Astrocyte of the hippocampus (primary cell): ENCODE measurements at places on chromosomes 2 and 18.

DNA sequence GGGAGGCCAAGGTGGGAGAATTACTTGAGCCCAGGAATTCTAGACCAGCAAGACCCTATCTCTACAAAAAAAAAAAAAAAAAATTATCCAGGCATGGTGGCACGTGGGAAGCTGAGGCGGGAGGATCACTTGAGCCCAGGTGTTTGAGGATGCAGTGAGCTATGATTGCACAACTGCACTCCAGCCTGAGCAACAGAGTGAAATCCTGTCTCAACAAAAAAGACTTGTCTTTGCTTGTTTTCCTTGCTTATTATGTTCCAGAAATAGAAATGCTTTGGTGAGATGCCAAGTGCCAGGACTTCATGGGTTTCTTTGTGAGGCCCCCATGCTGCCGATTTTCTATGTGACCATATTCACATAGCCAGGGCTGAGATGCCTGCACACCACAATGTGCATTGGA is 9.0 kb downstream of the DCDC2C start:
- no peak for DNase-seq

GRCh38 chr2:170139276-170139967 is 38.5 kb upstream of the MYO3B start:
- DNase-seq, result no peak

DNA sequence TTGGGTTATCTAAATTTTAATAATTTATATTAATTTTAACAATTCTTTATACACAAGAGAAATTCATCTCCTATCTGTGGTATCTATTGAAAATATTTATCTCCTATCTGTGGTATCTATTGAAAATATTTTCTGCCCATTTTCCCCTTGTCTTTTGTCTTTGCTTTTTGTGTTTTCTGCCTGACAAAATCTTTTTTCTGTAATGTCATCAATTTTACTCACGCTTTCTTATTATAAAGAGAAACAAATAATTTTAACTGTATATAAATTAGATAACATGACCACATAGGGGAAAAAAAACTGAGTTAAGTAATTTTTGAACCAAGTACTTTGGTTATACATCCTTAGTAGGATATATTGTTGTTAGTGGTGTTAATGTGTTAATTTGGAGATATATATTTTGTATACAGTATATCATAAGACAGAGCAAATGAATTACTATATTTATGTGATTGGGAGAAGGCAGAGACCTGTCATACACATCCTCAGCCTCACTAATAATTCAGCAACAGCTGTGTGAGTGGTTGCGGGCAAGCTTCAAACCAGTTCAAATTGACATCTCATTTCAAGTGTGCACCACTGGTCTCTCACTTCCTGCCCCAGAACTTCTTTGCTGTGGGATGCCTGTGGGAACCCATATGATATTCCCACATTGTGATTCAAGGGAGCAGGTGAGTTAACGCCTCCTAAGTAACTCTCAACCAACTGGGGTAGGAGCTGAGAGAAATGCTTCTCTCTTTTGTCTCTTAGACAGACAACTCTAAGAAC is 292.4 kb downstream of the SP3 start:
- no peak for DNase-seq

DNA sequence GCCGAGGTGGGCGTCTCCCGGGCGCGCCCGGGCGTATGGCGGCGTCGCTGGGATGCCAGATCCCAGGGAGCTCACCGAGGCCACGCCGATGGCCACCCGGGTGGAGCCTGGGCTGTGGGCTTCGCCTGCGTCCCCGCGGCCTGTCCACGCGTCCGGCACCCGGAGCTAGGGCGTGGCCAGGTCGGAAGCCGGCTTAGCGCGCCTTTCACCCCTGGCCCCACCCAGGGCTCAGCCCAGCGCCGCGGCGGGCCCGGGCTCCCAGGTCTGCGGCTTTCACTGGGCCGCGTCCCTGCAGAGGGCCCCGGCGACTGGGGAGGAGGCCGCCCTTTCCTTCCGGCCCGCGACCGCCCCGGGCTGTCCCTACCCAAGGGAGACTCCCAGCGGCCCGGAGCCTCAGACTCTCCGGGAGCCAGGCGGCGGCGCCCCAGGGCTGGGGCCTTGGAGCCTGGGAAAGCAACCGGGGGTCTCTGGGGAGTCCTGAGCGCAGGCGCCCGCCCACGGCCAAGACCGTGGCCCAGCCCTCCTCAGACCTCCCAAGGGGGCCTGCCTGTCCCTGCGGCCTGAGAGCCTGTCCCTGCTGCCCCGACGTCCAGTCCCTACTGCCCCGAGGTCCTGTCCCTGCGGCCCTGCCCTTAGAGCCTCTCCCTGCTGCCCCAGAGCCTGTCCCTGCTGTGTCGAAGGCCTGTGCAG is 36.3 kb upstream of the ITM2C start:
- DNase-seq, result peak; percentile 21

DNA sequence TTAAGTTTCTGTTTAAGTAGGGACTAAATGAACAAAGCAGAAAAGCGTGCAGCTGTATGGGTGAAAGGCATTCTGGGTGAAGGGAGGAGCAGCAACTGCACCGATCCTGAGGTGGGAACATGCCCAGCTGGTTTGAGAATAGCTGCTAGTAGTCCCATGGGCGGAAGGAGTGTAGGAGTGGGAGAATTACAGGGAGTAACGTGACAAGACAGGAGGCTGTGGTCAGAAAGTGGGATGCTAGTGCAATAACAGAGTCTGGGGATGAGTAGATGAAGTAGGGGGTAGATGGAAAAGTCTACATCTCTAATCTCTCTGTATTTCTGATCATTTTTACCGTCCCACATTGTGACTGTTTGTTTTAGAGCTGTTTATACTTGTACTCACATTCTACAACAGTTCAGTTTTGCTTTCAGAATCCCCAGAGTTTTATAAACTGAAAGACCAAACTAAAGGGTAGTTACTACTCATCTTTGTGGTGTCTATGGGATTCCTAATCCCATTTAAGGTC is 118.9 kb downstream of the LCLAT1 start:
- DNase-seq, result no peak

DNA sequence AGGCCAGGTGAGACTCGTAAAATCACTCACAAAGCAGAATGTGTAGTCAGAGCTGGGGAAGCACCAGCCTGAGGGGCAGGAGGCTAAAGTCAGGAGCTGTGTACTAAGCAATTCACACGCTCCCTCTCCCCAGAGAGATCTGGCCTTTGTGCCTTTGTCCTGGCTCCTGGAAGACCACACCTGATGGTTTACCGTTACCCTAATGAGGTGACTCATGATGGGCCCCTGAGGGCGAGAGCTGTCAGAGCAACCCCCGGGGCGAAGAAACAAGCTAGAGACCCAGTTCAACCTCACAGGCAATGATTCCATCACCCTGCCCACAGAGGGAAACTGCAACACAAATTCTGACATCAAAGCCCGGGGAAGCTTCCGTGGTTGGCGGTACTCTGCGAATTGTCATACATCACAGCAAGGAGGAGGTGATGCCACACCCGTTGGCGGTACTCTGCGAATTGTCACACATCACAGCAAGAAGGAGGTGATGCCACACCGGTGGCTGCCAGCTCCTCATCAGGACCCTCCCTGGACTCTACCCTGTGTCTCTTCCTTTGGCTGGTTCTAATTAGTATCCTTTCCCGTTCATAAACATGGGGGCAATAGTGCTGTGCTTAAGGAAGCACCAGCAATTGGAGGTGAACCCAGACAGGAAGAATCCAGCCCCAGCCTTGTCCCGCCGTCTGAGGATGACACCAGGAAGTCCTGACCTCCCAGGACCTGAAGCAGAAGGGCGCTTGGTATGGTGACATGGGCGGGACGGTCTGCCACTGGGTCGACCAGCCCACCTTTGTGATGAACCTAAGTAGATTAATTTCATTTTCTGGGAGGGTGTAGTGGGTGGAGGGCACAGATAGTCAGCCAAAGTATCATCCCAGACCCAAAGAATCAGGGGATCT is 30.5 kb downstream of the B3GNT7 start:
- DNase-seq, result no peak

DNA sequence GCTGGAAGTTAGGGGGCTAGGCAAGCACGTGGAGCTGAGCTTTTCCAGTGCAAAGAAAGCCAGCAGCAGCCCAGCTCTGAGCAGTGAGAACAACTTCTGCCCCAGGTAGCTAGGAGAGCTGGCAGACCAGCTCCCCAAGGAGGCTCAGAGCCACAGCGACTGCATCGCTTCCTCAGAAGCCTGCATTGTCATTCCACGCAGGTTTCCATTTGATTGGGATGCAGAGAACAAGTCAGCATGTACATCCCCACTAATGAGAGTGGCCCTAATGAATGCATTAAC is 45.1 kb downstream of the C1QL2 start:
- DNase-seq, result no peak

DNA sequence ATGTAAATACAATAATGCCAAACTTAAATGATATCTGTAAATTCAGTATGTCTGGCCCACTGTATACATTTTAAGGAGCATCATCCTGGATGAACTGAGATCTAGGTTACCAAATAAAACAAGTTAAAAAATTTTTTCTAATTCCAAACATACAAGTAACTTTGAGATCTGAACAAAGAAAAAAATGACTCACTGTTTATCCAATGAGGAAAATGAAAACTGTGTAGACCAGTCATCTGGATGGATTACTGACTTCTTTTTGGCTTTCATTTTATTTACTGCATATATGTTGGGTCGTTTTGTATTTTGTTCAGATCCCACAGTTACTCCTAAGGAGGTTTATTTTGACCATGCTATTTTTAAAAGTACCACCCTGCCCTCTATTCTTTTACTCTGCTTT is 189.8 kb downstream of the RBM43 start:
- DNase-seq, result peak; percentile 9

DNA sequence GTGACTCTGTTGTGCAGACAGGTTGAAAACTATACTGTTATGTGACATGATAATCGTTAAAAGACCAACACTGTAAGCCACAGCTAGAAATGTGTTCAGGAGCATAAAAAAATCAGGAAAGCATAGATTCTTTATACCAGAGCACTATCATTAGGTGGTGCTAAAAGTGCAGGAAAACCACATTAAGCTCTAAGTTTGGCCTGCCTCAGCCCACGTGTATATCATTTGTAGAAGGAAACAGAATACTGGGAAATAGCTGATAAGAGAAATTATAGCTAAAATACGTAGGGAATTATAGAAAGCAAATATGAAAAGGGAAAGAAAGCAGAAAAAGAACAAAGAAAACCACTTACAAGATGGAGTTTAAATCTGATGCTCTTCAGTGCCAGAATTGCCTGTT is 26.5 kb upstream of the C2orf74 start:
- DNase-seq, result peak; percentile 64

DNA sequence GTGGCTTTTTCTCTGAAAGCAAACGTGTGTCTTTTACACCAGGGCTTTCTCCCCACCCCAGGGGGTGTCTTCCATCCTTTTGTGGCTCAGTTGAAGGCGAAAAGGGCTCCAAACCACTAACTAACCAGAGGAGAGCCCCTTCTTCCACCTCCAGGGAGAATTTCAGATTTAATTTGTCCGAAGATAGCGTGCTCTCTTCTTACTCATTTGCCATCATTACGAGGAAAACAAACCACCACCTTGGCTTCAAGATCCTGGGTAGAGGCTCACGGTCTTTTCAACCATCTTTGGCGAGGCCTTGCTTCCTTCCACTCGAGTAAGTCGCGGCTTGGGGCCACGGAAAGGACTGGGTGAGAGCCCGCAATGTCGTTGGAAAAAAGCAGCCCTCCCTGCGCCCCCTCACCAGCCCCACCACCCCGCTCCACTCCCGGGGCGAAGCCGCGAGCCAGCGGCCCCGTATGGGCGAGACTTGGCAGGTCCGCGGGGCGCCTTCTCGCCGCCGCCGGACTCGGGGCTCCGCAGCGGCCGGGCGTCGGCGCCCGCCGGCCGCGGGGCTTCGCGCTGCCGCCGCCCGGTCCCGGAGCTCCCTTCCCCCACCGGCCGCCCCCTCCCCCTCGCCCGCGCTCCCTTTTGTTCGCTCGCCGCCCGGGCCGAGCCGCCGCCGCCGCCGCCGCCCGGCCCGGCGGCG is 1.7 kb upstream of the ZNF532 start:
- peak; percentile 74 for DNase-seq

DNA sequence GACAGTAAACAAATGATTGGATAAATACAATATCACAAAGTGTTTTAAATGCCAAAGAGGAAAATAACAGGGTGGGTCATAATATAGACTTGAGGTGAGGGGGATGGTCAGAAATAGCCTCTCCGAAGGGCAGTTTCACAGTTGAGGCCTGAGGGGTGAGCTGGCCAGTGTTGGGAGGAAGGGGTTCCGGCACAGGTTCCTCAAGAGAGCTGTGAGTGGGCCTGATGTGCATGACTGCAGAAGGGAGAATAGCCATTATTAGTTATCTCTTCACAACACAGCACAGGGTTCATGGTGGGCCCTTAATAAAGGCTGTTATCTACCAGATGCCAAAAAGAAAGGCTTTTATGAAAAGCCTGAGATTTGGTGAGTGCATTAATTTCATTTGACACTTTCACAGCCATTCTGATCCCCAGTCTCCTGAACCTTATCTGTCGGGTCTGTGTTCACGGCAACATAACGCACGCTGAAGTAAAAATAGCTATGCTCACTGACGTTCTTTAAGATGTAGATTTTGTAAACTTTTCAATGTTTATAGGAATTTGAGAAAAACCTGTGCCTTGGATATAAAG is 39.6 kb downstream of the POLR1A start:
- DNase-seq, result no peak

GRCh38 chr2:44650796-44651195 is 289.0 kb downstream of the CAMKMT start:
- no peak for DNase-seq

DNA sequence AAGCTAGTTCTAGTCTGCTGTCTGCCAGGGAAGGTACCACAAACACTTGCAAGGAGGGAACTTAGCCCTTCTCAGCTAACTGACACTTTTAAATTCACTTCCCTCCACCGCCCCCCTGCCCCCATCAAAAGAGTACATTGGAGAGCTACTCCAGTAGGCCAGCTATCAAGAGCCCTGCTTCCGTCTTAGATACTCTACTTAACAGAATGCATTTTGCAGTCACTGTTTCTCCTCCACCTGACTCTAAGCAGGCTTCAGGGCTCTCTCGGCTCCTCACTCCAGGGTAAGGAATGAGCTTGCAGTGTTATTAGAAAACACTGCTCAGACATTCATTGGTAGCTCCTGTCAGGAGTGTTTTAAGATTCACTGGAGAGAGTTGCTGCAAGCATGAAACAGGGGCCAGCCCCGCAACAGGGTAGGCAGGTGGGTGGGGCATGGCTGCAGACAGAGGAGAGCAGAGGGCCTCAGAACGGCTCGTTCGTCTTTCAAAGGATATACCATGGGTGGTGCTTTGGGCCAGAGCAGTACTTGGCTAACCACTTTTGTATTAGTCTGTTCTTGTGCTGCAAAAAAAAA is 35.3 kb upstream of the PDCL3 start:
- no peak for DNase-seq
